Astrocyte (in vitro differentiated cells and primary cell): ENCODE measurements at places on chromosomes 6 and 20.

- DNase-seq, result no peak
These were observed 633 bp downstream of the RPRD1B start for GRCh38 chr20:38034108-38034649.

DNA sequence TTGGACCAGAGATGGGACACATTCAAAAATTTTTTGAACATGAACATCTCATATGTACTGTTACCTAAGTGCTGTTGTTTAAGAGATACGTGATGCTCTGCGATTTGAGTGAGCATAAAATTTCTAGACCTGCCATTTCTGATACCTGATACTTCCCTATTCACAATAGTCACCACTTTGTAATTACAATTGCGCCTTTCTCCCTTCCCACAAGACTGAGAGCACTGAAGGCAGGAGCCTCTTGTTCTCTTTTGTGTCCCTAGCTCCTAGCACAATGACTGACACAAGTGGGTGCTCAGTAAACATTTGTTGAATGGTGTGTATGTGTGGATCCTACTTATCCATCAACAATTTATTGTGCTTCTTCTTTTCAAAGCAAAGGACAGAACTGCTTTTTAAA is 92.8 kb upstream of the TMEM30A start:
- no peak for DNase-seq

DNA sequence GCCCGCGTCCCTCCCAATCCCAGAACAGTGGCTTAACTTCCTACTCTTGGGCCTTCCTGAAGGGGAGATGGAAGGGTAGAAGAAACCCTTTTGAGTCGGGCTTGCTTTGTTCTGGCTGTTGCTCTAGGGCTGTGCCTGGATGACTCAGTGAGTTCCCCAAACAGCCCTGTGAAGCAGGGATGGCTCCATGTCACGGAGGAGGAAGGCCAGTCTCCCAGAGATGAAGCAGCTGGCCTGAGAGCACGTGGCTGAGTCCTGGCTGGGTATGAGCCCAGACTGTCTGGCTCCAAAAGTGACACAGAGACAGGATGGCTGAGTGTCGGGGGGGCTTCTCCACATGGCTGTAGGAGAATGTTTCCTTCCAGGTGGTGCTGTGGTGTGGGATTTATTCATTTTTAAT is 4.6 kb downstream of the SYTL3 start:
- DNase-seq, result peak; percentile 85

GRCh38 chr20:10250902-10251301 is 32.3 kb downstream of the SNAP25 start:
- peak; percentile 26 for DNase-seq

GRCh38 chr6:12595161-12595811 is 121.3 kb upstream of the PHACTR1 start:
- DNase-seq, result peak; percentile 79

DNA sequence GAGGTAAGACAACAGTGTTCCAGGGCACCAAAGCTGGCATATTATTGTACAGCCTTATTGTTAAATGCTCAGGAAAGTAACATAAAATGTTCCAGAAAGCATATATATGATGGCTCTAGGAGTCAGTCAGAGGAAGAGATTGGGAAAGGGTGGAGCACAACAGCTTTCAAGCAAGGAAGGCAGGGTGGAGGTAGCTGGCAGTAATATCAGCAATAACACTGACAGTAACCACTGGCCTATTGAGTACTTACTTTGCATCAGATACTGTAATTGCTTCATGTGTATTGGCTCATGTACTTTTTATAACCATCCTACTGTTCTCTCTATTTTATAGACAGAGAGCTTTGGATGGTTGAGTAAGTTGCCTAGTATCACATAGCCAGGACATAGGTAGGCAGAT is 830.2 kb downstream of the DHX35 start:
- DNase-seq, result no peak

- DNase-seq, result no peak
These were observed 29.4 kb downstream of the PHIP start for GRCh38 chr6:79048611-79049010.

DNA sequence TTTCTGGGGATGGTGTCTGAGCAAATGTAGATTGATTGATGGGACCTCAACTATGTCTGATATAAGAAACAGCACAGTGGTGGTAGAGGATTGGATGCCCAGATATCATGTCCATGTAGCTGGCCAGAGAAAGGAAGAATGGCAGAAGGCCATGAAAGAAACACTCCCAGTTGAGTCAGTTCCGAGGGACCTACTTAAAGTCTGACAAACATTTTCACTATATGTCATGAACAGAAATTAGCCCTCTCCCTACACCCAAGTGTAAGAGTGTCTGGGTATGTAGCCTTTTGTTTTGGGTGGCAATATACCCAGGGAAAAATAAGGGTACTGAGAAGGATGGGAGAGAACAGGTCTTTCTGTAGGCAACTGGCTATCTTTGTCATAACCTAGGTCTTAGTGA is 434.2 kb downstream of the BCKDHB start:
- no peak for DNase-seq

DNA sequence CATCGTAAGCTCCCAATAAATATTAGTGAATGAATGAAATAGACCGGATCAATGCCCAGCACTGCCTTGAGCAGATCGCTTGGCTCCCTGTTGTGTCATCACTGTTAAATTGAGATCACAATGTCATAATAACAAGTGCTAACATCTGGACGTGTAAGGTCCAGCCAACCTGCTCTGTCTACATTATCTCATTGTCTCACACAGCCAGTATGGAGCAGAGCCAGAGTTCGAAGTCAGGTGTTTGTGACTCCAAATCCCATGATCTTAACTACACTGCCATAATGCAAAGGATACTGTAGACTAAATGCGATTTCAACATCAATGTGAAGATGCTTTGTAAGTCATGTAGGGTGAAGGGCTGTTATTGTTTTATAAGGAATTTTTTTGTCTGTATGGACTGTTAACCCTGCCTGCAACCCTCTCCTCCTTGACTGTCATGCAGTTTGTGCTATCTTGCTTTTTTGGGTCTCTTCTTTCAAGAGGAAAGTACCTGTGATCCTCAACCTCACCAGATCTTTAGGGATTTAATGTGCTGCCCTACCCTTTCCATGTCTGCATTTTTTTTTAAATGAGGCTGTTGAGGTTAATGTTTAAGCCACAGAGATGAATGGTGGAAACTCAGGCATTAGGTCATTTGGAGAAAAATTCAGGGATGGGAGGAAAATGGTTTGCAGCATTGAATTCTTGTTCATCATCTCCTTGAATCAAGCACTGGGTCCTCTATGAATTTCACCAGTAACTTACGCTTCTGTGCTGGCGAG is 49.0 kb upstream of the OCSTAMP start:
- DNase-seq, result no peak

- DNase-seq, result peak; percentile 11
These were observed 1.6 kb downstream of the TMEM14A start for GRCh38 chr6:52672412-52673025.

DNA sequence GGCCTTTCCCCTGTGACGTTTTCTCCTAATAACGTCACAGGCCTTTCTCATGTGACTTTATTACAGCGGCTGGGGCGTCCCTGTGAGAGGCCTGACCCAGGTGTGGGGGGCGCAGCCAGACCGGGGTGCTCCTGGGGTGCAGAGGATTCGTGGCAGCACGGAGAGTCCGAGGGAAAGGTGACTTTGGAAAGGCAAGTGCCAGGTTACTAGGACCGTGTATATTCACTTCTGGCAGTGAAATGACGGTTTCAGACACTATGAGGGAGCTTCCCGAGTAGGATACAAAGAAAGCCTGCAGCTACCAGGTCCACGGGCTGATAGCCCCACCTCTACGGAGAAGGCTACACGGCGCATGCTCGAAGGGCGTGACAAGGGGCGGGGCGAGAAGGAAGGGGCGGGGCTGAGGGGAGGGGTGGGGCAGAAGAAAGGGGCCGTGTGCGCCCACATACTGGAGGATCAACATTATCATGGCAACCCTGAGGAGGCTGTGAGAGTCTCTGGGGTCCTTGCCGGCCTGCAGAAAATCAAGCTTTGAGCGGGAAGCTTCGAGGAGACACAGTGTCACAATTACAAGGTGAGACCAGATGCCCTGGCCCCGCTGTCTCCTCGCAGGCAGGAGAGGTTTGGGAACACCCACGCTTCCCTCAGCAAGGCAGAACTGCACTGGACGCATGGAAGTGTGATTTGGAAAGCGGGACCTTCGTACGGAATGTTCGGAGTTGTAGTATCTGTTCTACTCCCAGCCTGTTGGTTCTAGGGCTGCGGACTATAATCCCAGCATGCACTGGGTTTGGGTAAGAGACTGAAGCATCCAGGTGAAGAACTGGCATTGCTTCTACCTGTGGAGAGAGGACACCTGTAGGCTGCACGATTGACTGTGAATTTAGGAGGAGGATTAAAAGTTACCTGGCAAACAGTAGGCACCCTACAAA is 54.4 kb upstream of the ZNF337 start:
- DNase-seq, result no peak

DNA sequence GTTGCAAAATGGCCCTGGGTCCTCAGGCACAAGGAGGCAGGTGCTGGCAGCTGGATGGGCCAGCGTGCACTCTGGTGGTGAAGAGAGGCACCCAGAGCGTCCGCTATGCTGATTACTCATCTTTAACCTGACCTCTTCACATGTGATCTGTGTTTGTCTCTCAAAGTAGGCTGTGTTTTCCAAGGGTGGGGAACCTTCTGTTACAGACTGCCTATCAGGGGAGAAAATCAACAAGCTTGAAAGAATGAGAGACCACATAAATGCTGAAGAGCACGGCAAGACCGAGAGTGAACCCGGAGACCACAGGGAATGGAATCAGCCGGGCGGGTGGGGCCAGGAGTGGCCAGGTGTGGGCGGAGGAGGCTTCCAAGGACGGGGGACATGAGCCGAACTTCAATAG is 16.2 kb downstream of the BNIP5 start:
- no peak for DNase-seq

GRCh38 chr20:10842116-10842515 is 168.3 kb upstream of the JAG1 start:
- DNase-seq, result no peak

DNA sequence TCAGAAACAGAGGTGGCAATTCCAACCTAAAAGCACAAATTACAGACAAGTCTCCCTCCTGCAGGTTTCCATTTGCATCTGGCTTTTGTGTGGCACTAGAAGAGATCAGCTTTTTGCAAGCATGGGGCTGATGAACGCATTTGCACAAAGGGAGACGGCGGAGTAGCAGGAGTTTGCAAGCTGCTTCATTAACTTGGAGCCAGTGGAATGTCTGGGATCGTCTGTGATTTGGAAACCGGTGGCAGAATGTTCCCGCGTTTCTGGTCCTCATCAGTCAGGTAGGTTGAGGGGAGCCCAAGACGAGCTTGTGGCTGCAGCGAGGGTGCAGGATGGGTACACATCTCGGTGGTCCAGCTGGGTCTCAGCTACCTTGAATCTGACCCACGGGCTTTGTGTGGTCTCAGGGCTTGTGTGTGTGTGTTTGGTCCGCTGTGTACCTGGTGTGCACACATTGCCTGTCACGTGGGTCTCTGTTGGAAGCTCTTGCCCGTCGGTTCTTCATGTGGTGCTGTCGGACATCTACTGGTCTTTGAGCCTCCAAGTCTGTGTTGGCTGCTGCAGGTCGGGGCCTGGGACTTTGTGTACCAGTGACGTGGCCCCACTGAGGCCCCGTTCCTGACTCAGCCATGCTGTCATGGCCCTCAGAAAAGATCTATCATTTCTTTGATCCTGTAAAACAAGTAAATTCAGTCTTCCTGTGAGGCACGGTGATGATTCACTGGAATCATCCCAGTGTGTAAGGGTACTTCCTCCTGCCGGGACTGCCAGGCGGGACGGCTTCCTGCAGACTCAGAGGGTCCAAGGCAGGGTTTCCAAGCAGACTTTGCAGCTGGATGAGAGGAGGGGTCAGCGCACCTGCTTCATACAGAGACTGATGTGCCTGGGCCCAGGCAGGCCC is 12.4 kb upstream of the MYT1 start:
- DNase-seq, result peak; percentile 15

DNA sequence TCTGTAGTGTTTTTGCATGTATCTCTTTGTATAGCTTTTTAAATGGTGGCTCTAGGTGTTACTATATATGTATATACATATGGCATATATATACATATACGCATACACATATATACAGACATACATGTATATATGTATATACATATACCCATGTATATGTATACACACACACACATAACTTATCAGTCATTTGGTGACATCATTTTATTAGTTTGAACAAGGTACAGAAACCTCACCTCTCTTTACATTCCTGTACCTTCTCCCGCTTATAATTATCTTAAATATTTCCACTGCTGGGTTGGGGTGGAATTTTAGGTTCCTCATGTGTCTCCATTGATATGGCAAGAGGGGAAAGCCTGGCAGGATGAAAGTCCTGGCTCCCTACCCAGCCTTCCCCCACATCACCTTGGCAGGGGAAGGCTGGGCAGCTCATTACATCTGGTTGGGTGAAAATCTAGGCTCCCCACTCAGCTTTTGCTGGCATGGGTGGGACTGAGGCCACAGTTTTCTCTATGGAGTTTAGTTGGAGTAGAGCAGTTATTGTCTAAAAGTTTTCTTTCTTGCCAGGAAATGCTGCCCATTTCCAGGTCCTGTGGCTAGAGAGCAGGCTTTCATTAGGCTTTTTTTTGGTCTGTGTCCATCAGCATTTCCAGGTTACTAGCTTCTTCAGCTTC is 7.6 kb downstream of the GLO1 start:
- no peak for DNase-seq

- DNase-seq, result no peak
These were observed 25.4 kb upstream of the CNKSR3 start for GRCh38 chr6:154535851-154536250.

DNA sequence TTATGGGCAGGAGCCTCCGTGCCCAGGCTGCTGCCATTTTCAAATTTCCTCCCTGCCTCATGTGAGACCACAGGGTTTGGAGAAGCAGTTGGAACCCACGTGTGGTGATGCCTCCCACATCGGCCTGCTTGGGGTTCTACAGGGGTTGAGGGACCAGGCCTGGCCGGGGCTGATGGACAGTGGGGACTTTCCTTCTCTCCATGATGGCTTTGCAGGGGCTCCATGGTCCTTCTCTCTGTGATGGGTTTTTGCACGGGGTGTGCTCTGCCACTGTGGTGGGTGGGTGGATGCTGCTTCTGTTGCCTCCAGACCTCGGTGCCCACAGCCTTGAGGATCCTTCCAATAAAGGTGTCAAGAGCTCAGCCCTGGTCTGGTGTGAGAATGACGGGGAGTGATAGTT is 54.4 kb downstream of the ADNP start:
- DNase-seq, result no peak

GRCh38 chr20:4283016-4283415 is 267.7 kb upstream of the RNF24 start:
- DNase-seq, result no peak

GRCh38 chr6:86017236-86017635 is 374.6 kb upstream of the SYNCRIP start:
- DNase-seq, result no peak

GRCh38 chr20:1373614-1374013 is 19.2 kb downstream of the FKBP1A start:
- no peak for DNase-seq

GRCh38 chr6:47743744-47744143 is 38.1 kb upstream of the OPN5 start:
- peak; percentile 46 for DNase-seq

- DNase-seq, result no peak
These were observed 57.0 kb upstream of the STX16 start for GRCh38 chr20:58593880-58594638.

DNA sequence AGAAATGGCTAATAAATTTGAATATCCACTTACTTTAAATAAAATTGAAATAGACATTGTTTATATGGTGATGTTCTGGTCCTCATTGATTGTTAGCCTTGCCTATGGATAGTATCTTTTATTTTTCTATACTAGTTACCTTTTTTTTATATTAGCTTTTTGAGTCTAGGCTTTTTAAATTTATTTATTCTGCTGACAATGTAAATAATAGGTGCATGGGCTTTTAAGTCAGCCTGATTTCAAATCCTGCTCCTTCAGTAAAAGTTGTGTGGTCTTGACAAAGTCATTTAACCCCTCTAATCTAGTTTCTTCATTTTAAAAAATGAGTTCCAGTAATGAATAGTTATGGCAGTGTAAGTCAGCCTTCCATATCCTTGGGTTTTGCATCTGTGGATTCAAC is 38.6 kb downstream of the FAM162B start:
- DNase-seq, result no peak
